ENCODE measurements at places on chromosomes 1 and 21.
A peak's percentile ranks its signal among the peaks of the same experiment; 100 is the strongest.

- no peak for DNase-seq
These were observed 75.6 kb downstream of the MTR start for GRCh38 chr1:236870721-236871120.

DNA sequence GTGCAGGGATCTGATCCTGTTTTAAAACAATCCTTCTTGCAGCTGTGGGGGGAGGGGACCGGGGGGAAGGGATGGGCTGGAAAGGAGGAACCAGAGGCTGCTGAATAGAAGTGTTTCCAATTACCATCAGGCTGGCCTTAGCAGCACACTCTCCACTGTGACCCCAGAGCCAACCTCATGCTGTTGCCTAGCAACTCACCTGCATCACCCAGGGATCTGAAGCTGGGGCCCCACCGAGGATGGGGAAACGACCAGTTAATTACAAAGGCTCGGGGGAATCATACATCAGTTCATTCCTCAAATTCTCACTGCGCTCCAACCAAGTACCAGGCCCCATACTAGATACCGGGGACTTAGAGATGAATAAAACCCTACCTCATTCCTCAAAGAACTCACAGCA lies 11.9 kb upstream of the GPX7 start:
- DNase-seq = no peak

- no peak for DNase-seq
These were observed 26.5 kb downstream of the NFYC start for GRCh38 chr1:40717955-40718354.

DNA sequence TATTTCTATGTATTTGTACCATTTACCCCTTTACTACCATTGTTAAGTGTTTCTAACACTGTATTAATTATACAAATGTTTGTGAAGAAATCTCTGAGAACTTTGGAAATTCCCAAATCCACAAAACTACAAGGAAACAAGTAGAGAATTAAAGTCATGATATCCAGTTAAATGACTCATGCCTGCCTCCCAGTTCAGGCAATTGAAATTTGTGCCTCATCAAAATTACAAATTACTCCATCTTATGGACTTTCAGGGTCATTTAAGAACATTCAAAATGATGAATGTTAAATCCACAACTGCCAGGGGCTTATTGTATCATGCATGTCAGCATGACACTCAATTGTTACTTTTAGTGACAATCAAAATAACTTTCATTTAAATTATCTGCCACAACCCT lies 282.4 kb downstream of the ZNF326 start:
- DNase-seq = no peak

DNA sequence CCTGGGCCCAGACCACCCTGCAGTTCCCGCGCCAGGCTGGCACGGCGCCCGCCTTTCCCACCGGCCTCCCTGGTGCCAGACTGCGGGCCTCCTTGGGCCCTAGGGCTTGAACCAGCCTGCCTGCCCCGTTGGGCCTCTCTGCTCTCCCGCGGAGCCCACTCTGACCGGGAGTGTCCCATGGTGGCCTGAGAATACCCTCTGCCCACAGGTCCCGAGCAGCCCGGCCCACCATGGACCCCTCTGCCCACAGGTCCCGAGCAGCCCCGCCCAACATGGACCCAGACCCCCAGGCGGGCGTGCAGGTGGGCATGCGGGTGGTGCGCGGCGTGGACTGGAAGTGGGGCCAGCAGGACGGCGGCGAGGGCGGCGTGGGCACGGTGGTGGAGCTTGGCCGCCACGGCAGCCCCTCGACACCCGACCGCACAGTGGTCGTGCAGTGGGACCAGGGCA lies 7.9 kb downstream of the MIB2 start:
- no peak for DNase-seq

DNA sequence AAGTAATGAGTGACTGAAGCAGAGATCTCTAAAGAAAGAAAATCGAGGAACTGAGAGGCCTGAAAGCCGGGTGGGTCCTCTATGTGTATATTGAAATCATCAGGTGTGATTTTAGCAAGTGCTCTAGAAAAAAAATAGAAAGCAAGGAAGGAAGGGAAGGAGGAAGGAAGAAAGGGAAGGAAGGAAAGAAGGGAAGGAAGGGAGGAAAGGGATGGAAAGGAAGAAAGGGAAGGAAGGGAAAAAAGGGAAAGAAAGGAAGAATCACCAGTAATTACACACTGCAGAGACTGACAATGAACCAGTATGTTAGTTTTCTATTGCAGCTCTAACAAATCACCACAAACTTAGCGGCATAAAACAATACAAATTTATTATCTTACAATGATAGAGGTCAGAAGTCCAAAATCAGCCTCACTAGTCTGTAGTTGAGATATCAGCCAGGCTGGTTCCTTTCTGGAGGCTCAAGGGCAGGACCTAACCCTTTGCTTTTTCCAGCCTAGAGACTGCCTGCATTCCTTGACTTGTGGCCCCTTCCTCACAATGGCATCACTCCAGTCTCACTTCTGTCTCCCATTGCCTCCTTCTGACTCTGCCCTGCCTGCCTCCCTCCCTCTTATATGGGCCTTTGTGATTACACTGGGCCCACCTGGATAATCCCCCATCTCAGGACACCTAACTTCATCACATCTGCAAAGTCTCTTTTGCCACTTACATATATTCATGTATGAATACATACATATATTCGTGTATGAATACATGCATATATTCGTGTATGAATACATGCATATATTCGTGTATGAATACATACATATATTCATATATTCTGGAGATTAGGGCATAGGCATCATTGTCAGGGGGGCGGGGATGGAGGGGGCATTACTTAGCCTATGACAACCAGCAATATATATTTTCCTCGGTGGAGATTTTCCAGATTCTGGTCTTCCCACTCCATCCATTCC lies 47.5 kb upstream of the CDC42BPA start:
- DNase-seq = no peak

- DNase-seq = peak; percentile 85
These were observed 1589.3 kb downstream of the BRINP3 start for GRCh38 chr1:188888386-188888785.

DNA sequence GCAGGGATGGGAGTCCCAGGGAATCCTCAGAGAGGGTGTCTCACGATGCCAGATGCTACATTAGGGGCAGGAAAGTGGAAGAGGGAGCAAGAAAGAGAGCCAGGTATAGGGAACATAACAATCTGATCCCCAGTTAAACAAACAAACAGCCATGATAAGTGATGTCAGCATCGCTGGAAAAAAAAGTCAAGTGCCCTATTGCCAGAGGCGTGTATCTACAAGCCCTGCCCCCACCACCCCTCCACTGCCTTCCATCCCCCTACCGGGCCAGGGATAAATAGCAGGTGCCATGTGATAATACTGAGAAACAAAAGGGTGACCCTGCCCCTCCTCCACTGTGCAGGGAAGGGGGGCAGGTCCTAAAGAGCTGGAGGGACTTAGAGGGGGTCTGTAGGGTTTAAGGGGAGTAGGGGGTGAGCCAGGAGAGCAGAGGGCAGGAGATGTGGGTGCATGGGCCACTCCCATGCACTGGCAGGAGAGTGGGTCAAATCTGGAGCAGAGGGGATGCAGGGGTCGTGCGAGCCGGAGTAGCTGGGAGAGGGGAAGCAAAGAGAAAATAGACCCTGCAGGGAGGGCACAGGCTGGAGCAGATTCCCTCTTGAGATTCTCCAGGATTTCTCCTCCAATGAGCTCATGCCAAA lies 3.4 kb downstream of the SLC26A9 start:
- no peak for DNase-seq

DNA sequence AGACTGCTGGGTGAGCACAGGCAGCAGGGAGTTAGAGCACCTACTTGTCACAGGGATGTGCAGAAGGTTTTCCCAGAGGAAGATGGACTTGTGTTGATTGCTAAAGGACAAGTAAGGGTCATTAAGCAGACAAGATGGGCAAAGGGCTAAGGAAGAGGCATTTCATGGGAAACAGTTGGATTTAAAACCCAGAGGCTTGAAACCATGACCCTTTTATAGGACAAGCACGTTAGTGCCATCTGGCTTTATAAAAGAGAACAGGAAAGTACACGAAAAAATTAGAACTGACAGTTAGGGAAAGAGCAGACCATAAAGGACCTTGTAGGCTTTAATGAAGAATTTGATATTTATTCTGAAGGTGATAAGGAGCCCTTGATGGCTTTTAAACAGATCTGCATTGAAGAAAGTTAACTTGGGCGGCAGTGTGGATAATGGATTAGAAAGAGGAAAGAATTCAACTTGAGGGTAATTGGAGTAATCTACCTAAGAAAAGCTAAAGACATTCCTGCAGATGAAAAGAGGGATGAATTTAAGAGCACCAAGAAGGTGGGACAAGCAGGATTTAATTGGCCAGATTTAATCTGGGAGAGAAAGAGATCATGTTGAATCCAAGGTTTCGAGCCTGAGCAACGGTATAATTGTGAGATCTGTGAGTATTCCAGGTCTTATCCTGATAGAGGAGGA lies 68.6 kb downstream of the ZC3H11B start:
- DNase-seq = no peak

DNA sequence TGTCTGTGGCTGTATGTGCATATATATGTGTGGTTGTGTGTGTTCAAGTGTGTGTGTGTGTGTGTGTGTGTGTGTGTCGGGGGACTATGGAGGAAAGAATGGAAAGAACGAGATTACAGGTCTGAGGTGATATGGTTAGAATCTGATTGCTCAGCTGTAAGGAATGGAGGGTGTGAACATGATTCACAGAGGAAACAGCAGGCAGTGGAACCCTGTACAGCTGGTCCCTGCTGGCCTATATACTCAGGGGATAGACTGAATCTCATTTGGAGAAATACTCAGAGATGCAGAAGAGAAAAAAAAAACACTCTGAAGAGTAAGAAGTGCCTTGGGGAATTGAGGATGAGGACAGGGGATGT lies 180.1 kb upstream of the ESRRG start:
- peak; percentile 82 for DNase-seq

- peak; percentile 53 for DNase-seq
These were observed 266.2 kb downstream of the FOXD2 start for GRCh38 chr1:47703981-47704596.

- peak; percentile 27 for DNase-seq
These were observed 233.9 kb downstream of the MRPL39 start for GRCh38 chr21:25373126-25374082.

GRCh38 chr1:112507921-112508277 lies 866 bp upstream of the WNT2B start:
- no peak for DNase-seq

GRCh38 chr1:182716740-182717720 lies 32.6 kb upstream of the RGS8 start:
- no peak for DNase-seq

- no peak for DNase-seq
These were observed 50.4 kb downstream of the CD34 start for GRCh38 chr1:207860531-207860930.

GRCh38 chr1:66533804-66534740 lies at the start of gene SGIP1:
TSS of gene SGIP1 (plus strand) at chr1:66534153. CDS start at chr1:66534359, 206 bp downstream.
- peak; percentile 91 for DNase-seq

DNA sequence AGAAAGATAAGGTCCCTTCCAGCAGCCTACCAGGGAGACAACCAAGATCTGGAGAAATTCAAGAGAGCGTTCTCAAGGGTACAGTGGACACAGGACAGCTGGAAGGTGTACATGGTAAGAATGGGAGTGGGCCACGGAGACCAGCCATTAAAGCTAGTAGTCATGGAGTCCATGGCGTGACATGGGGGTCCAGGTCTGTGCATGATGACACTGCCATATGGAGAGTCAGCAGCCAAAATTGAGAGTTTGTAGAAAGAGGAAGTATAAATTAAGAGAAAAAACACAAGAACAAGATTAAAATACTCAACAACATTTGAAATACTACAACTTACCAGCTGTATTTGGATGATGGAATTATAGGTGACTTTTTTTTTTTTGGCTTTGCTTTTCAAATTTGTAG lies 7.9 kb upstream of the LORICRIN start:
- DNase-seq = no peak

DNA sequence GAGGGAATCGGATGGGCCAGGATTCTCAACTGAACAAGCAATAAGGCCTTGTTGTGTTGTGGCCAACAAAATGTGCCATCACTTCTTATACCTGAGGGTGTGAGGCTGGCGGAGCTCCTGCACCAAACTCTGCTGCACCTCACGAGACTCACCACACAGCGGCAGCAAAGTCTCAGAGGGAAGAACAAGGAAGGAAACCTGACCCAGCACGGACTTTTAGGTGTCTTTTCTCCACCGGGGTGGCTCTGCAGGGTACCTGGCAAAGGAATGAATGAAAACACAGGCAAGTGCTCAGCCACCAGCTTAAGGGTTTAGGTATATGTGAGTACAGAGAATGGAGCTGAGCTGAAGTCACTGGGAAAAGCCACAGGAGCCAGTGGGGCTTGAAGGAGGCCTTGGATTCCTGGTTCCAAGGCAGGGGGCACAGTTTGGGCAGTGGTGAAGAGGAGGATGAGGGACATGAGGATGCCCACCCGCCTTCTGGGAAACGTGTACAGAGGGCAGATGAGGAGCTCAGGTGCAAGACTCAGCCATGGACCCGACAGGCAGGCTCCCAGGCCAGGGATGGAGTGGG lies 31.1 kb upstream of the HSD3B1 start:
- DNase-seq = peak; percentile 49

DNA sequence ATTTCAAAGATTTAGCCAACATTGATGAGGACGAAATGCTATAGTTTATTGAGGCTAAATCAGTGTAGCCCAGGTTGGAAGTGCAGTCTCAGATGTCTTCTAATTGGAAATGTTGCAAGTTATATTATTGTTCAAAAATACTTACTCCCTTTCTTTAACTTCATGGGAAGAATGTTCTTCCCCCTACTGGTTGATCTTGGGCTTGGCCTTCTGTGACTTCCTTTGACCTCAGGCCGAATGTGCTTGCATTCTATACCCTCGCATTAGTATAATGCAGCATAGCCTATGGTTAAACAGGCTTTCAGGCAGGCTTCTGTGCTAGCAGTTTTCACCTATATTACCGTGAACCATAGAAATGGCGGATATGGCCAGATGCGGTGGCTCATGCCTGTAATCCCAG lies 77.3 kb downstream of the RPE65 start:
- DNase-seq = no peak

- DNase-seq = no peak
These were observed 23.6 kb downstream of the GNPAT start for GRCh38 chr1:231264642-231265041.

DNA sequence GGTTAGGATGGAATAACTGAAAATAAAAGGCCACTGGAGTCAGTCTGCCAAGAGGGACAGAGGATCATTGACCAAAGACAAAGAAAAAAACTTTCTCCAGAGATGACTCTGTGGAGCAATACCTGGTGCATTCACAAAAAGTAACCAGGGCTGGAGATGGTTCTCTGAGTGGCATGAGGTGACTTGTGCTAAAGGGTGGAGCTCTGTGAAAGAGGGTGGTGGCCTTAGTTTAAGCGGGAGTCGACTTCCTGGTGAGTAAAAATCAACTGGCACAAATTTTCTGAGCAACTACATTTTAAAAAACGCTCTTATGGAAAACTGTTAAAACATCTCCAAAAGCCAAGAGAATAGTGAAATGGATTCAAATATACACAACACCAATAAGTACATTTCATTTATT lies 10.0 kb downstream of the NHLH2 start:
- DNase-seq = no peak

GRCh38 chr1:185068341-185068740 lies 23.0 kb downstream of the RNF2 start:
- DNase-seq = no peak

All from iris pigment epithelial cell (primary cell).